ENCODE measurements at places on chromosomes 7 and 10.

DNA sequence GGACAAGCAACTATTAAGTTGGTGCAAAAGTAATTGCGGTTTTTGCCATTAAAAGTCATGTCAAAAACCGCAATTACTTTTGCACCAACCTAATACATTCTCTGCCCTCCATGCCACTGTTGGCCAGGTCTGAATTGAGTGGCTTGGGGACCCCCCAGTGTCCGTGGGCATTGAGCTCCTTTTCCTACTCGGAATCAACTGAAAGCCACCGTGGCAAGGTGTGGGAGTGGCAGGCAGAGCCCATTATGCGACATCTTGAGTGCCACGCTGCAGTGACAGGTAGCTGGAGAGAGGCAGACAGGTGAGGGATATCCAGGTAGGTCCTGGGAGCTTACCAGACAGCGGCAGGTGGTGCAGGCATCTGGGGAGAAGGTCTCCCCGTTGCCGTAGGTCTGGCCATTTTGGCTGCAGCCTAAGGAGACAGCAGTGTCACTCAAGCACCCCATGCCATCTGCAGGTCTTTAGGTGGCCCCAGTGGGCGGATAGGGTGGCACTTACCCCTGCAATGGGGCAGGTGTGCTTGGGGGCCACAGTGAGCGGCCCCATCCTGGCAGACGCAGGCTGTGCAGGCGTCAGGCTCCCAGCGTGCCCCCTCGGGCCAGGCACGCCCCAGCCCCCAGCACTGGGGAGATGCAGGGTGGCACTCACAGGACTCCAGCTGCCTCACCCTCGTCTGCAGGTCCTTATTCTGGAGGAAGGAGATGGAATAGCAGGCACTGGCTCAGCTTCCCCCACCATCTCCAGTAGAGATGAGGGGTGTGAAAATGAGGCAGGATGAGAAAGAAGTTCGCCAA lies 3.5 kb downstream of the KCP start:
- no peak for DNase-seq

DNA sequence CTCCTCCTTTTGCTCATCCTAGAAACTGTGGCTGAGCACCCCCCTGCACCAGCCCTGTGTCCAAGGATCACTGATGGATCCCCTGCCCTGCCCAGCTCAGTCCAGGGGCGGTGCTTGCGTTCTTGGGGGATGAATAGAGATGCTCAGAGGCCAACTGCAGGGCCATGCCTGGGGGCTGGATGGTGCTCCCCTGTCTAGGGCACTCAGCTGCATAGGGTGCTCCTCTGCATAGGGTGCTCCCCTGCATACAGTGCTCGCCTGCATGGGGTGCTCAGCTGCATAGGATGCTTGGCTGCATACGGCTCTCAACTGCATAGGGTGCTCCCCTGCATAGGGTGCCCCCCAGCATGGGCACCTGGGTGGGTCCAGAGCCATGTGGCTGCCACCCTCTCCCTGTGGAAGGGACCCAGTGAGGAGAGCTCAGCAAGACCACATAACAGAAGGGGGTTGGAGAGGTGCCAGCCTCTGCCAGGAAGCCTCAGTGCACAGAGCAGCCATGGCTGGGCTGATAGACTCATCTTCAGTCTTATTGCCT lies 95.0 kb downstream of the BMS1 start:
- no peak for DNase-seq

GRCh38 chr10:275680-276079 lies 140.4 kb downstream of the ZMYND11 start:
- no peak for DNase-seq

DNA sequence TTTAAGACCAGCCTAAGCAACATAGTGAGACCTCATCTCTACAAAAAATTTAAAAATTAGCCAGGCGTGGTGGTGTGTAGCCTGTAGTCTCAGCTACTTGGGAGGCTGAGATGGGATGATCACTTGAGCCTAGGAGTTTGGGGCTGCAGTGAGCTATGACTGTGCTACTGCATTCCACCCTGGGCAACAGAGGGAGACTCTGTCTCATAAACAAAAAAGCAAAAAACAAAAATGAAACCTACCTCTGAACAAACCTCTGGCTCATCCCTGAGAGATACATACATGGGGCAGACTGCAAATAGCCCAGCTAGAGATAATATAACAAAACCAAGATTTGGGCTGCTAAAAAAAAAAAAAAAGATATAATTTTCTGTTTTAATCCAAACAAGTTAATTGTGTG lies 19.5 kb downstream of the C10orf67 start:
- DNase-seq = no peak

GRCh38 chr7:98686466-98687080 lies 69.5 kb downstream of the NPTX2 start:
- no peak for DNase-seq

GRCh38 chr7:44561481-44561880 lies 12.2 kb downstream of the DDX56 start:
- DNase-seq = no peak
